Activated naive CD4-positive, alpha-beta T cell treated with anti-CD3 and anti-CD28 coated beads, Interleukin-2, amount 50 U/mL, for 72 hours (primary cell): ENCODE measurements at places on chromosomes 7 and 10. TPM values are rescaled to one million over a fixed set of nuclear protein-coding genes. Genes with fewer than 3 reads are reported as not detected.

- DNase-seq = no peak
Observed at GRCh38 chr7:123865517-123866117, 20.6 kb downstream of the HYAL4 start.

DNA sequence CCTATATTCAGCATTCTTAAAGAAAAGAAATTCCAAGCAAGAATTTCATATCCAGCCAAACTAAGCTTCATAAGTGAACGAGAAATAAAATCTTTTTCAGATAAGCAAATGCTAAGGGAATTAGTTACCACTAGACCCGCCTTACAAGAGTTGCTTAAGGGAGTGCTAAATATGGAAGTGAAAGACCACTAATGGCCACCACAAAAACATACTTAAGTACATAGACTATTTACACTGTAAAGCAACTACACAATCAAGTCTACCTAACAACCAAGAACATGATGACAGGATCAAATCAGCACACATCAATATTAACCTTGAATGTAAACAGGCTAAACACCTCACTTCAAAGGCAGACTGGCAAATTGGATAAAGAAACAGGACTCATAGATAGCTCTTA lies 42.2 kb upstream of the NME8 start:
- DNase-seq = no peak

- no peak for DNase-seq
Observed at GRCh38 chr7:525740-526139, 6.1 kb upstream of the PDGFA start.

DNA sequence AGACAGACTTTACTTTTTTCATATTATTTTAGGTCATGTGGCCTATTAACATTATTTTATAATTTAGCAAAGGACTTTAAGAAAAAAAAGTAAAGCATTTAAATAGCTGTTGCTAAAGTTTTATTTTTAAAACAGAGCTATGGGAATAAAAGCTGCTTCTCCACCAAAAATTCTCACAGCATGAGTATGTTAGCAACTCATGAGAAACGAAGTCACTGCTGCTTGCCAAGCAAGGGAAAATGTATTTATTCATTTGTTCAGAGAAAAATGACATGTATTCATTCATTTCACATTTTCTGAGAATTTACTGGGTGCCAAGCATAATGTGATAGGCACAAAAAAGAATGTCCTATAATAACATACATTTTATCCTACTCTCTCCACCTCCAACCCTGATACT lies 5.1 kb downstream of the LRRC72 start:
- no peak for DNase-seq

DNA sequence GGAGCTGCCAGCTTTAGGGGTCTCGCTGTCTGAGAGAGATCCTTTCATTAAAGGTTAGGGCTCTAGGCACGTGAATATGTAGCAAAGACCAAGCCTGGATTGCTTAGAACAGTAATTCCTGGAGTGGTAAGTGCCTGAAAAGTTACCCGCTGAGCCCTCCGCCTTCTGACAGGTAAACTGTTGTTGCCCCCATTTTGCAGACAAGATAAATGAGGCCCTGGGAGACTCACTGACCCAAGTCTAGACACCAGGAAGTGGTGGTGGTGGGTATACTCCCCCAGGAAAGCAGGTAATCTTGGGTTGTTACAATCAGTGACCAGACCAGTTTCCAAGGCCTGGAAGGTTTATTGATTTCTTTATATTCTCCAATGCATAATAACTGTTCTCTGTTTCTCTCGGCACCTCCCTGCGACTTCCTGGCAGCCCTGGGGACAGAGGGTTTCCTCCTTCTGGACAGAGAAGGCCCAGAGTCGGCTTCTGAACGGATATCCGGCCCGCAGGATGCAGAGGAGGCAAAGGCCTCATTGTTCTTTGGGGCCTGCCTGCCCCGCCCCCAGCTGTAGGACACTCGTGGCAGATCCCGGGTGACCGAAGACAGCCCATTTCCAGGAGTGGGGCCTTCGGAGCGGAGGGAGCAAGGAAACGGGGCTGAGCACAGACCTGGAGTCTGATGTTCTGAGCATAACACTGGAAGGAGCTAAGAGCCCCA lies 1.3 kb upstream of the GRK5 start:
- no peak for DNase-seq

GRCh38 chr7:45714521-45714820 lies 140.3 kb downstream of the ADCY1 start:
- no peak for DNase-seq

- DNase-seq = no peak
Observed at GRCh38 chr10:81898518-81898917, 23.5 kb downstream of the NRG3 start.

The IGF2BP3 gene
- total RNA-seq = 0.56 TPM
